Retinal pigment epithelial cell (primary cell): ENCODE measurements at places on chromosomes 5 and 9.

DNA sequence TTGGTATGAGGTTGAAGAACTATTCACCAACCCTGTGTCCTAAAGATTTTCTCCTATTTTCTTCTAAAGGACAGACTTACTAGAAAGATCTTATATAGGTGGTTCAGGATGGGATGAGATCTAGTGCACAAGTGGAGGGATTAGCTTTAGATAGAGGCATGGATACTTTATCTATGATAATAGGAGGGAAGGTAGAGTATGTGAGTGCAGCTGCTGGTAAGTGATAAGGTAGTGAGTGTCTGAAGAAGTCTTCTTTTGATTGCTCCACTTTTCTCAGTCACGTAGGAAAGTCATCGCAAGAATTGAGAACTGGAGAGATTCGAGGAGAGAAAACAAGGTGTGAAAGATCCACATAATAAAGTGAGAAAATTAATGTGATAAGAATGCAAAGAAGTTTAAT, 6.0 kb upstream of the NDUFS4 start:
- DNase-seq = no peak

- no peak for DNase-seq
Observed at GRCh38 chr9:115443890-115444289, 325.9 kb upstream of the TNC start.

DNA sequence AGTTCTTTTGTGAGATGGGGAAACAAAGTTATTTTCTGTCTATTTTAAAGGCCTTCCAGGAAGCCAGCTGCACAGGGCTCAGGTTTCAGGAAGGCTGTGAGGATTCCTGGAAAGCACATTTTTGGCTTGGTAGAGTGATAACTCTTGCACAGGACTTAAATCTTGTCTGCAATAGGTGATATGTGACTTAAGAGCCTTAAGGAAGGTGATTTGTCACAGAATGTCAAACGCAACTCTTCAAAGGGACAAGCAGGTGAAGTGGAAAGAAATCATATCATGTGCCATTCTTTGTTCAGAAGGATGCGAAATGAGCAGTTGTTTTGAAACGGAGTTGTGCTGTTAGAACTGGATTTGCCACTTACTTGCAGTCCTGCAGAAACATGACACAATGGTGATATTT, 459.3 kb downstream of the MAT2B start:
- no peak for DNase-seq

GRCh38 chr5:167296661-167297060, 994.8 kb upstream of the WWC1 start:
- no peak for DNase-seq

GRCh38 chr5:170195961-170196360, 36.8 kb upstream of the C5orf58 start:
- no peak for DNase-seq
